ENCODE measurements at places on chromosomes 5 and 9.

DNA sequence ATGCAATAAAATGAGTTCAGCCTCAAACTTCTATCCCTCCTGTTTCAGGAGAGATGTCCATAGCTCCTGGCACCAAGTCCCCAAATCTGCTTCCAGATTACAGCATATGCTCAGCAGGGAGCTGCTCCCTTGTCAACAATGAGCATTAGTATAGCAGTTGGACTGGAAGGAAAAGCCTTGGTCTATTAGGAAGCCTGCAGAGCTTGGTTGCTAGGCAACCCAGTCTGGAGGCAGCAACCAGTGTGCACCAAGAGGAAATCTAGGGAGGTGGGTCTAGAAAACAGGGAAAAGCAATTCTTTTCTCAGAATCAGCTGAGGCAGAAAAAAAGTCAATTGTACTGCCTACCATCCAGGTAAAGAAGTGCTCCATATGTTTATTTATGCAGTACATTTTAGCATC lies 229.5 kb upstream of the NMUR2 start:
- no peak for DNase-seq

GRCh38 chr5:30894811-30895210 lies 298.7 kb upstream of the CDH6 start:
- no peak for DNase-seq

- DNase-seq = no peak
These were observed 11.4 kb downstream of the MACROH2A1 start for GRCh38 chr5:135387629-135387960.

GRCh38 chr5:18305288-18305924 lies 671.1 kb downstream of the TAF11L14 start:
- DNase-seq = no peak

DNA sequence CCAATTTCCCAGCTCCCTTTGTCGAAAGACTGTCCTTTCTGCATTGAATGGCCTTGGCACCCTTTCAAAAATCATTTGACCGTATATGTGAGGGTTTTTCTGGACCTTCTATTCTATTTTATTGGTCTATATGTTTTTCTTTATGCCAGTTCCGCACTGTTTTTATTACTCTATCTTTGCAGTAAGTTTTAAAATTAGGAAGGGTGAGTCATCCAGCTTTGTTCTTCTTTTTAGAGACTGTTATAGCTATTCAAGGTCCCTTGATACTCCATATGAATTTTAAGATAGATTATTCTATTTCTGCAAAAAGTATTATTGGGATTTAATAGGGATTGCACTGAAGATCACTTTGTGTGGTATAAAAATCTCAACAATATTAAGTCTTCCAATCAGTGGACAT lies 44.2 kb upstream of the STARD4 start:
- no peak for DNase-seq

GRCh38 chr5:15421921-15422412 lies 78.0 kb upstream of the FBXL7 start:
- DNase-seq = peak; percentile 70

- no peak for DNase-seq
These were observed 41.9 kb upstream of the RIC1 start for GRCh38 chr9:5587024-5587423.

DNA sequence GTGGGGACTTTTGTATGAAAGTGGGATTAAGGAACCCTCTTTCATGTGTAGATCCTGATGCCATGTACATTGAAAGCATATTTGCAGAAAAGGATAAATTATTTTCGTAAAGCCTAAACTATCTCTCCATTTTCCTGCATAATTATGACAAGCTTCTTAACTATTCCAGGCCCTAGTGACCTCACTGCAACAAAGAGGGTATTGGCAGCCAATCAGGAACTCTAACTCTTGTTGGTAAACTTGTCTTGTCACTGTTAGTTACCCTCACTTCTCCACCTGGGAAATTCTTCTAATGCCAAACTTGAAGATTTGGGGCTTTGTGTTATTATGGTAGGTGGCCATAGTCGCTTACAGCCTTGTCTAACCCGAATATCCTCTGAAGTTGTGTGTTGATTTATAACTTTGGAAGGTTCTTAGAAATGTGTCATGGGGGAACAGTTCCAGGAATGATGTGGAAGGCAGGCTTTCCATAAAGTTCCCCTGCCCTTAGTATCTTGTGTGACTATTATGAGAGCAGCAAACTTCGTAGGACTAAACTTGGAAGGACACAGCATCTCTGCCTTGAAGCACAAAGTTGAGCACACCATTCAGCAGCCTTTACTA lies 52.5 kb downstream of the IQGAP2 start:
- no peak for DNase-seq

All from forelimb muscle (tissue), 1 donor.